Activated naive CD8-positive, alpha-beta T cell treated with anti-CD3 and anti-CD28 coated beads, Interleukin-2, amount 10 ng/mL, durations not matched to agents 7 days and 5 days (primary cell): ENCODE measurements at places on chromosomes 7 and 10.

- no peak for DNase-seq
These were observed 124.5 kb downstream of the POU6F2 start for GRCh38 chr7:39102234-39102633.

GRCh38 chr7:22288202-22288601 lies 68.8 kb downstream of the RAPGEF5 start:
- no peak for DNase-seq

- no peak for DNase-seq
These were observed 78.8 kb downstream of the FAM13C start for GRCh38 chr10:59283456-59284091.

DNA sequence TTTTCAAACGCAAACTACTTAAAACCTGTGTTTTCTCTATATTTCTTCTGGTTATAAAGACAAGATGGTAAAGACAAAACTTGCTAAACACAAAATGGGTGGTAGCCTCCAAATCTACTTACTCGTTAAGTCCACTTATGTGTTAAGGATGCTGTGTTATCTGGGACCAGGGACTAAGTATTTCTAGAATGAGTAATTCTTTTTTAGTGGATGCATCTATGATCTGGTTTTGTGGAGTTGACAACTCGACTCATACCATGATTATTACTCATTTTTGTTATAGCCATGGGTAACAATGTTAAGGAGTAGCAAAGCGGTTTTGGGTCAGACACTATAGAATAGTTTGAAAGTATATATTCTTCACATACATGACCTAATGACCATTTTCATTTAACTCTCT lies 239.5 kb upstream of the FOXP2 start:
- DNase-seq = no peak

DNA sequence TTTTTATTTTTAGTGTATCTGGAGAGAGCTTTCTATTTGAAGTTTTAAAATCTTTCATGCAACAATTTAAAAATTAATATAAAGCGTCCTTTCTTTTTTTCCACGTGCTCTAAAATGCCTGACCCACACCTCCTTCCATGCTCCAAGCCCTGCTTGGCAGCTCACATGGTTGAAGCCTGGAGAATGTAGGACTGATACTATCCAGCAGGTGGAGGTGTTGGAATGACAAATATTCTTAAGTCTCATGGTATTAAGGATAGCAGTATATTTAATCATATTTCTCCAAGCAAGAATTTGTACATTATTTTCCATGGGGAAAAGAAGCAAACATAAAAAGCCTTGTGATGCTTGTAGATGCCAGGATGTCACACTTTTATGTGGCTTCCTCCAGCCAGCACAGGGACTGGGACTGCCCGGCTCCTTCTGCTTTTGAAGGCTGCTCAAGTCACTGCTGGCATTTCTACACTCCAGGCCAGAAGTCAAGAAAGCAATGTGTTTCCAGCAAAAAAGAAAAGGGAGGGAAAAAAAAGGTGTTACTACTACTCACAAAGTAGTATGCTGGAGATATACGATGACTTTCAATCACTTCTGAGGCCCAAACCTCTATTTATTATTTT lies 49.7 kb downstream of the BZW2 start:
- DNase-seq = no peak
